ENCODE measurements at places on chromosomes 1 and 21.

DNA sequence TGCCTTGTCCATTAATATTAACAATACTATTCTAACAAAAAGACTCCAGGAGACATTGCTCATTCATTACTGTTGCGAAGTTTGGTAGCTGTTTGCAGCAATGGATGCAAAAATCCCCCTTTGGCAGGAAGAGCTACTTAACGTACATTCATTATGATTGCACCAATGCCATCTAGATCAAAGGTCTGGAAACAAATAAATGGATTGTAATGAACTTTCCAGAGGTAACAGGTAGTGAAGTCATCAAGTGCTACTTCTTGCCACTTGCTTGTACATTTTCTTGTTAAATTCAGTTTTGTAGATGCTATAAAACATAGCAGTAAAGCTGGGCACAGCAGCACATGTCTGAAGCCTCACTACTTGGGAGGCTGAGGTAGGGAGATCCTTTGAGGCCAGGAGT, 93.9 kb downstream of the DDAH1 start:
- DNase-seq, result no peak

DNA sequence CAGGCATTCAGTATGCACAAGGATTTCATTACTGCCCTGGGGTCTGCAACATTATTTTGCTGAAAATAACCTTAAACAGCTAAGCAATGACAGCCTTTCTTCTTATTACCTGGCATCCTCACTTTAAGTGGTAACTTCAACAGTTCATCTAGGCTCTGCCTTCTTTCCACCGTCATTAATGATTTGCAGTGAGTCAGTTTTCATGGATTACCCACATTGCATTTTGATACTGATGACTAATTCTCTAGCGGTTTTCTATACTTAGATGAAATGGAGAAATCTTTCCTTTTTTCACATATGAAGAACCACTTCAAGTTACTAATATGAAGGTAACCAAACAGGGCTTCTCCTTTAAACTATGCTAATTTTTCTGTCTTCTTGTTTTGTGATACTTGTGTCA, 226.9 kb upstream of the TMPRSS15 start:
- DNase-seq, result no peak

DNA sequence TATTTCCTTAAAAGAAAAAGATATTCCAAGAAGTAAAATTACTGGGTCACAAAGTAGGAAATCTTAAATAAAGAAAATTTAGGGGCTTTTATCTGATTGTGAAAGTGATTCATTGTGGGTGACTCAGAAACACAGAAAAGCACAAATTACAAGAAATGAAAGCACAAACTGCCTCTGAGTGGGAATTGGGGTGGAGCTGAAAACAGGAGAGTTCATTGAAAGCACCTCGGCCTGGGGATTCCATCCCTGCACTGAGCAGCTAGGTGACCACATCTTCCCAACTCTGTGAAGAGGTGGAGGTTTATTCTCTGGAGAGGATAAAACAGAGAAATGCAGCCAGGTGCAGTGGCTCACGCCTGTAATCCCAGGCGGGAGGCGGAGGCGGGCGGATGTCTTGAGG, 7.4 kb downstream of the GJA4 start:
- DNase-seq, result no peak

GRCh38 chr1:79848316-79848715, 841.8 kb upstream of the ADGRL4 start:
- DNase-seq, result no peak

DNA sequence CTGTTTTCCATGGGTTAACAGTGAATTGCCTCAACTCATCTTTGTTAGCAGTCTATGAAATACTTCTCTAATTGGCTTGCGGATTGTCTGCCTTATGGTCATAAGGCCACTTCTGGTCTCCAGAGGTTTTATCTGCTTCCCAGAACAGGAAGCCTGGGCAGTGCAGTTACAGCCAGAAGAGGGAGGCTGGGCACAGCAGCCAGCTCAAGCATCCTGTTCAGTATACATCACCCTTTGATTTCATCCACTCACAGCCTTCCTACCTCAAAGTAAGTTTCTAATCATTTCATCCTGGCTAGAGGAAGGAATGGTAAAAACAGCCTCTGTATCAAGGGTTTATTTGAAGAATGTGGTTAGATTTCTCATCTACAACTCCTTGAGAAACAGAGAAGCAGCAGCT, 311.5 kb upstream of the DEPDC1 start:
- no peak for DNase-seq

All from neuronal stem cell (in vitro differentiated cells).